ENCODE measurements at places on chromosomes 6 and 20.

DNA sequence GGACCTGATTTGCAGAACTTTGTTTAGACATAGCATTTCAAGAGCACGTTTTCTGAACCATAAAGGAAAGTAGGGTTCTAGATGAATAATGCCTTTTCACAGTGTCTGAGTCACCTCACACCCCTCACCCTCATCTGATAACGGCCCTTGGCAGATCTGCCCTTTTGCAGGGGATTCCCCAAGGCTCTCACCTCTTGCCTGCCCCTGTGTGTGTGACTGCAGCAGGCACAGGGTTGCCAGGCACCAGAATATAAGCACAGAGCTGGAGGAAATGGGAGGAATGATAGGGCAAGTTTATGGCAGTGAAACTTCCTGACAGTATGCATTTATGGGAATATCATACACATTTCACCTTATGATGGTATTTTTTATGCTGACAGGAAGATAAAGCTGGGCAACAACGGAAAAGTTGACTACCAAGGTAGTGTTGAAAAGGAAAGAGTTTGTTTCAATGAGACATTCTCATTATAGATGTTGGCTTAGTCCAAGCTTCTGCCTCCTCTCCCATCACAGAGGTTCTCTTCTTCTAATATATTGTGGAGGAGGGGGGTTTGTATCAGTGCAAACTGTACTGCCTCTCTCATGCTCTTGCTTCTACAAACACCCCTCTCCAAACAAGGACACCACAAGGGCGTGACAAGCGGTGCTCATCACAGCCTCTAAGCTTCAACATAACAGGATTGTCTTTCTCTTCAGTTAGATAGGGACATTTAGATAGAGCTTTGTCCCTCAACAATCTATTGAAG is 101.5 kb upstream of the BACH2 start:
- DNase-seq = peak; percentile 68

DNA sequence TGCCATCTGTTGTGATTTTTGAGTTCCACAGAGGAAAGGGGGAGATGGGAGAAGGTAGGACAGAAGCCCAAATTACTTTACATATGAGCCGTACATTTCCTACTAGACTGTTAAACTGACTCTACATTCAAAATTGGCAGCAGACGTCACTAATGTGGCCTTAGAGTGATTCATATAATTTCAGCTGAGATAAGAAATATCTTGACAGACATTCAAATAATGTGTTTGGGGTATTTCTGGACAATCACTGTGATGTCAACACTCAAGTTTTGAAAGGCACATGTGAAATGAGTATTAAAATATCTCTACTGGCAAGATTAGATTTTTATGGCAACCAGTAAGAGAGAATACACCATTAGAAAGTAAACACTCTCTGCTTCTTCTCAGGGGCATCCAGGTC is 104.0 kb downstream of the MTFR2 start:
- DNase-seq = no peak

DNA sequence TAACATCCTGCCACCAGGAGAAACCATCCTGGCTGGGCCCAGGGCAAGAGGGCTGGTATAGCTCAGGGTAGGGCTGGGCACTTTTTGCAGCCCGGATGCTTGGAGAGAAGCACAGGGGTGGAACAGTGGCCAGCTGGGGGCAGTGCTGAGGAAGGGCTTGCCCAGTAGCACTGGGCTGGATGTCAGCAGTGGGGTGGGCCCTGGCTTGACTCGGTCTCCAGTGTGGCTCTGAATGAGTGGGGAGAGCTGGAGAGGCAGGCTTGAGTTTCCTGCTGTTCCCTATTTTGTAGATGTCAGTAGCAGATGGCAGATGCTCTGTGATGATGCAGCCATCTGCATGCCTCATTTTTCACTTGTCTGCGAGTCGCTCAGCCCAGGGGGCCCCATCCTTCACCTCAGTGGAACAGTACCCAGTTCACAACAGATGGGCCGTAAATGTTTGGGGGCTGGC is 56.3 kb upstream of the TULP1 start:
- DNase-seq = no peak

GRCh38 chr6:100475554-100476320 is 11.0 kb upstream of the SIM1 start:
- no peak for DNase-seq

- no peak for DNase-seq
These were observed 19.4 kb upstream of the TFAP2A start for GRCh38 chr6:10434235-10434634.

DNA sequence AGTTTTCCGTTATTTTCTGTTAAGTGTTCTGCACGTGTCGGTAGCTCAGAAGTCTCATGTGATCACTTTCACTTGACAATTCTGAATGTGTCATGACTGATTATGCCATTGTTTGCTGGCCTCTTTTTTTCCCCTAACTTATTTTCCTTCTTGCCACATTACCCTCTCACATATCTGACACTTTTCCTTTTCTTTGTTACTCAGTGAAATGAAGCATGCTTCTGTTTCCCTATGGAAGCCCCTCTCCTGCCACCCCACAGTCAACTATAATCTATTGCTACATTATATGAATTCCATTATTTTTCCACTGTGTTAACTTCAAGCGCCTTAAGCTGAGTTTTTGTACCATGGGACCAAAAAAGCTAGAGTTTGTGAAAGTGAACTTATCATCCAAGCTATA is 531.6 kb upstream of the HS3ST5 start:
- DNase-seq = no peak

GRCh38 chr6:44404022-44404714 is 16.7 kb downstream of the CDC5L start:
- no peak for DNase-seq

DNA sequence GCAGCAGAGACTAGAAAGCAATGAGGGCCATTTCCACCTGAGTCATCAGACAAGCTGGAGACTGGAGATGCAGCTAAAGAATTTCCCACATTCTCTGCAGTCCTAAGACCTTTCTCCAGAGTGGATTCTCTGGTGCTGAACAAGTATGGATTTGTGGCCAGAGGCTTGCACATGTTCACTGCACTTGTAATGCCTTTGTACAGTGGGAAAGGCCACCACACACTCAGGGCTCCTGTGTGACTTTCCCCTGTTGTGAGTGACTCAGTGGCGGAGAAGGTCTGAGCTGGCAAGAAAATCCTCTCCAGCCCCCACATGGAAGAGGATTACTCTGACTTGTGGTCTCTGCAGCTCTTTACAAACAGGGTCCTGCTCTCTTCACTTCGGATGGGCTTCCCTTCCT is 192.3 kb downstream of the C6orf118 start:
- no peak for DNase-seq

DNA sequence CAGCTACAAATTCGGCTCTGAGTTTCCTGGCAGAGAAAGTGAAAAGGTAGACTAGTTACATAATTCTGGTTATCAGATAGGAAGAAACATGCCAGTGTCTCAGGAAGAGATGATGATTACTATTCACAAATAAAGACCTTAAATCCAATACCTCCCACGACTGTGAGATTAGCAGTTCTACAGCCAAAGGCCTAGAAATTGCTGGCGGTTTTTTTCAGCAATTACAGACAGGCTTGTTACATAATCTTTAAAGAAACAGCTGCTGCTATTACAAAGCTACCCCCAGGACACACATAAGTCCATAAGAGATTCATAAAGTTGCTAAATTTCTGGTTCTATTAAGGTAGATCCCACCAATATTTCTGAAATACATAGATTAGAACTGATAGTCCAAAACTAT is 40.2 kb downstream of the PIGU start:
- no peak for DNase-seq

DNA sequence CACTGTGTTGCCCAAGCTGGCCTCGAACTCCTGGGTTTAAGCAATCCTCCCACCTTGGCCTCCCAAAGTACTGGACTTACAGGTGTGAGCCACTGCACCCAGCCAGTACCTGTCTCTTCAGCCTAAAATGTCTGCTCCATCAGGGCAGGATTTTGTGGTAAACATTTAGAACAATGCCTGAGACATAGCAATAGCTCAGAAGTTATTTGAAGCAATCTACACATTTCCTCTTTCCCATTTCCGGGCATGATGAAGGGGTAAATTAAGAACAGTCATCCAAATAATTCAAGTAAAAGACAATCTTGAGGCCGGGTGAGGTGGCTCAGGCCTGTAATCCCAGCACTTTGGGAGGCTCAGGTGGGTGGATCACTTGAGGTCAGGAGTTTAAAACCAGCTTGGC is 69.0 kb upstream of the ZNF217 start:
- no peak for DNase-seq

DNA sequence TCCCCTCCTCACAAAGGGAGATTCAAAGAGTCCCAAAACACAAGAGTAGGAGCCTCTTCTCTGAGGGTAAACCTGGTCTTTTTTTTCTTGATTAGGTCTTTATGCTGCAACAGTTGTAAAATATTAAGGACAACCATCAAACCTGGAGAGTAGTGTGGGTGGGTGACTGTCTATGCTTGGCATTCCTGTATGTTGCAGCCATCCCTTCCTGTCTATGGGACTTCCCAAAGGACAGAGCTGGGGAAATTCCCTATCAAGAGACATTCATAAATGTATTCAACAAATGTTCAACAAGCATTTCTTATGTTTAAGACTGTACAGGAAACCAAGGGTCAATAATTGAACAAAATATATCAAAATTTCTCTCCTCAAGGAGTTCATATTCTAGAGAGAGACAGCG is 5.5 kb downstream of the BTN2A2 start:
- DNase-seq = no peak

DNA sequence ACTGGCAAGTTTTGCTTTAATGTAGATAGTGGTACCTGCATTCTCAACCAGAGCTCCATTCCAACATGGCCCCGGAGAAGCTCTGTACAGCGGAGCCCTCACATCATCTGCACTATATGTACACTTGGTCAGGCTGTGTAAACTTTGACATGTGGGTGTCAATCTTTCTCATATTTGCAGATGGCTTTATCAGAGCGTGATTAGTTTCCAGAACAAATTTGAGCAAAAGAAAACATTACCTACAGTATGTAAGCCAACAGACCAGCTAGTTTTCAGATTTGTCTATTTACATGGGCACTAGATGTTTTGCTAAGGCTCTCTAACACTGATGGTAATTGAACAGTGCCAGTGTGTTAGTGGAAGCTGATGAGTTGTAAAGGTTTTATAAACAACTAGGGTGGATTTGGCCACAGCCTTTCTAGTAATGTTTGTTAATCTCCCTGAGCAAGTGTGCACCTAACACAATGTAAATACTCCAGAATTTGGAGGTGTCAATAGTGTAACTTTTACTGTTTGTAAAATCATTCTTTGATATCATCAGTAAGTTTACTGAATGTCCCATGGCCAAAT is 131.8 kb downstream of the FOXA2 start:
- DNase-seq = no peak

DNA sequence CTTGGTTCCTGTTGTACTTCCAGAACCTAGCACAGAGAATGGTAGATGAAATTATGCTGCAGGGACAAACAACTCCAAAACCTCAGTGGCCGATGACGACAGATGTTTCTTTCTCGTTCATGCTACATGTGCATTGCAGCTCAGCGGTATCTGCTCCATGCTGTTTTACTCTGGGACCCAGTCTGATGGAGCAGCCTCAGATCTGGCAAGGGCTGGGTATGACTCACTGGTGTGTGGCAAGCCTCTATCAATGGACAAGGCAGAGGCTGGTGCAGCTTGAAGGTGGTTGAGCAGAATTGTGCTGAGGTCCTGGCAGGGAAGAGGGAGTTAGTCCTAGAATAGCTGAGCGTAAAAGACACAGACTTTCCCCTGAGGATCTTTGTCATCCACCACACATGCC is 10.3 kb upstream of the BLCAP start:
- DNase-seq = no peak

DNA sequence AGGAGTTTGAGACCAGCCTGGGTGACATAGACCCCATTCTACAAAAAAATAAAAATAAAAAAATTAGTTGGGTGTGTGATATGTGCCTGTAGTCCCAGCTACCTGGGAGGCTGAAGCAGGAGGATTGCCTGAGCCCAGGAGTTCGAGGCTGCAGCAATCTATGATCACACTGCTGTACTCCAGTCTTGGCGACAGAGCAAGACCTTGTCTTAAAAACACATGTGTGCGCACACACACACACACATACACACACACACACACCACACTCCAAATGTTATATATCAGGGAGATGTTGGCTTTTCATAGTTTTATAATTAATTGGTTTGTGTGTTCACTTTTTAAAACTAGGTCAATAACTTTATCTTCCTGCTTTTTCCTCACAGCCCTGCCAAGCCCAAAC is 110.5 kb downstream of the RTN4IP1 start:
- no peak for DNase-seq

DNA sequence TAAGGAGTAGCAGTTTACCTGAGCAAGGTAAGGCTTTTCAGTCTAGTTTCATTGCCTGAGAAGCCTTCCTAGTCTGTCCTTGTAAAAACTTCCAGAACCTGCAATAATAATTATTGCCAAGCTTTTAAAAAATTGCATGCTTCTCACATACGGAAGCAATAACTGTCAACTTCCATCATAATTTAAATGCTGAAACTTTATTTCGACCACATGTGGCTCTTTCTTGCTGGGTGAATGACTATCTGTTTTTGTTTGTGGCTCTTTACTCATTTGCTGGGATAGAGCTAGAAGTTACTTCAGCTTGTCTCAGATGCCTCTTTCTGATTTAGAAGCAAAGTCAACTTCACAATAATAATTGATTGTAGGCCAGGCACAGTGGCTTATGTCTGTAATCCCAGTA is 95.9 kb upstream of the COL21A1 start:
- DNase-seq = no peak

GRCh38 chr20:60490217-60491050 is 532.2 kb downstream of the CDH26 start:
- DNase-seq = no peak

- no peak for DNase-seq
These were observed 3.4 kb upstream of the NSFL1C start for GRCh38 chr20:1469925-1470571.

DNA sequence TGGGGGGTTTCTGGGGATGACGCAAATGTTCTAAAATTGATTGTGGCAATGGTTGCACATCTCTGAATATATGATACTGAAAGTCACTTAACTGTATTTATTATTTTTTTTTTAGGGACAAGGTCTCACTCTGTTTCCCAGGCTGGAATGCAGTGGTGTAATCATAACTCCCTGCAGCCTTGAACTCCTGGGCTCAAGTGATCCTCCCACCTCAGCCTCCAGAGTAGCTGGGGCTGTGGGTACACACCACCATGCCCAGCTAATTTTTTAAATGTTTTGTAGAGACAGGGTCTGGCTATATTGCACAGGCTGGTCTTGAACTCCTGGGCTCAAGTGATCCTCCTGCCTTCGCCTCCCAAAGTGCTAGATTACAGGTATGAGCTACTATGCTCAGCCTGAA is 33.4 kb downstream of the NOL4L start:
- DNase-seq = no peak

DNA sequence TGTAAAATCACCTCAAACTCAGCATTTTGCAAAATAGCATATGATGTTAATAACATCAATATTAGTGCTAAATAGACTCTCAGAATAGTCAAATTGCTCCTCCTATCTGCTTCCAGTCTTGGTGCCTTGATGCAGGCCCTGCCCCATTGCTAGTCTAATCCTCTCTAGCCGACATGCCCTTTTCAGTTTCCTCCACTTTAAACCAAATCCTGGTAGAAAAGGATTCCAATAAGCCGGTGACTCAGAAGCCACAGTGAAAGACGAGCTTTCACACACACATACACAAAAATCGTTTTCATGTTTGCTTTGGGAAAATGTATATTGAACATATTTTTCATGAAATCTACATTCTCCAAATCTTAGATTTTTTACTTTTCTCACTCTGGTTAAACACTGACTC is 203.1 kb downstream of the LMBRD1 start:
- DNase-seq = no peak

All from activated CD8-positive, alpha-beta memory T cell treated with anti-CD3 and anti-CD28 coated beads for 4 hours (primary cell).